ENCODE measurements at places on chromosomes 13 and 19. TPM values are rescaled to one million over a fixed set of nuclear protein-coding genes. Genes with fewer than 3 reads are reported as not detected.
A peak's percentile ranks its signal among the peaks of the same experiment; 100 is the strongest.

The COL5A3 gene
- polyA plus RNA-seq: 0.23 TPM

The ZNF317 gene
- polyA plus RNA-seq: 50.7 TPM

The TMC4 gene
- 0.38 TPM for polyA plus RNA-seq

The LILRA1 gene
- not detected for polyA plus RNA-seq

The IL4I1 gene
- polyA plus RNA-seq: 13.1 TPM

The PHF11 gene
- polyA plus RNA-seq: 92.6 TPM

The SACS gene
- 7.8 TPM for polyA plus RNA-seq

The ONECUT3 gene
- polyA plus RNA-seq: not detected

The SBK2 gene
- not detected for polyA plus RNA-seq

DNA sequence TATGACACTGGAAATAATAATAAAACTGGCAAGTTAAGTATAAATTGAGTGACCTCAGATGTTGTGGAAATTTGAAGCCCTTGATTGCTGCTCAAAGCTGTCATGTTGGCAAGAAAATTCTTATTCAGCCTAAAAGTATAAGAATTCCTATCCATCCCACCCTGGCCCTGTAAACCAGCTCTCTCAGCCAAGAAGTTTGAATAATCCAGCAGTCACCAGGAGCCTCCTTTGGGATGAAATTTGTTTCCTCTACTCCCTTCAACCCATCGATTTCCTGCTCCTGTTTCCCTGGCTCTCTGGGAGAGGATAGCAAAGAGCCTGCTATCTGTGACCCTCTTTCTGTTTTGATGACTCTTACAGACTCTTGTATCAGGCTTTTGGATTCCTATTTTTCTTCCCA is 169.3 kb downstream of the LHFPL6 start:
- H3K27me3 ChIP-seq: no peaks in the 10 kb centered on the region
- H3K36me3 ChIP-seq: no peaks in the 10 kb centered on the region
- H3K4me1 ChIP-seq: no peaks in the 10 kb centered on the region
- H3K4me3 ChIP-seq: no peak overlapping the region

- H3K27me3 ChIP-seq: no peaks in the 10 kb centered on the region
- no peaks in the 10 kb centered on the region for H3K36me3 ChIP-seq
- H3K4me3 ChIP-seq: no peak overlapping the region
Measured at GRCh38 chr13:70755456-70755855, 647.2 kb upstream of the KLHL1 start.

DNA sequence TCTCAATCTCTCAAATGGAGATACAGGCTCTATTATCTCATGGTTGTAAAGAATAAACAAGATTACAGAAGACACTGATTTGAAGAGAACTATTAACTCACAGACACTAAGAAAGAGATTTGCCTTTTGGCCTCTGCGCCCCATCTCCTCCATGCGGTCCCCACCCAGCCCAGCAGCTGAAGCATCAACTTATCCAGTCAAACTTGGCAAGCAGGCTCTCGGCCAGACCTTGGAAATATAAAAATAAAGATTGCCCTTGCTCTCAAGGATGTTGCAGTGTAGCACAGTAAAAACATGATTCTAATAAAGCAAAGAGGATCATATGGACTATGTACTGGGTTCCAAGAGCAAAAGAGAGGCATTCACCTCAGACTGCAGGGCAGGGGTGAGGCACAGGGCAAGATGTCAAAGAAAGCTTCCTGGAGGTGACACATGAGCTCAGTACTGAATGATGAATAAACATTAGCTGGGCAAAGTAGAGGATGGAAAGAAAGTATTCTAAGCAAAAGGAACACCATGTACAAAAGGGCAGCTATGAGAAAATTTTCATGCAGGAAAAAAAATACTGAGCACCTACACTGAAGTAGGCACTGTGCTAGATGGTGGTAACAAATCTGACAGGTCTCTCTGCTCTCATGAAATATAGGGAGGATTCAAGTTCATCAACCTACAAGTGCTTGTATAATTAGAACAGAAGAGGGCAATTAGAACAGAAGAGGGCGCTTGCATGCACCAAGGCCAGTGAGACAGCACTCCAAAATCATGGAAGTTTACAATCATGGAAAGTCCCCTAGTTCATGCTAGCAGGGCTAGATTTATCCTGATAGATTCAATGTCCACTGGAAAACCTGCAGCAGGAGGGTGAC is 85.0 kb downstream of the SACS start:
- no peaks in the 10 kb centered on the region for H3K27me3 ChIP-seq
- DNase-seq: no peak
- no peak overlapping the region for H3K27ac ChIP-seq

GRCh38 chr13:32150794-32151193 is 119.2 kb downstream of the FRY start:
- no peaks in the 10 kb centered on the region for H3K36me3 ChIP-seq
- no peak overlapping the region for H3K4me3 ChIP-seq
- no peak overlapping the region for H3K27ac ChIP-seq
- no peaks in the 10 kb centered on the region for H3K27me3 ChIP-seq
- DNase-seq: no peak

GRCh38 chr19:7294558-7295212 is 471 bp upstream of the INSR start:
- peak overlapping the region; percentile 15 for H3K4me3 ChIP-seq
- no peak overlapping the region for H3K27ac ChIP-seq
- H3K36me3 ChIP-seq: no peaks in the 10 kb centered on the region
- DNase-seq: no peak
- peaks cover 8% of the 10 kb centered on the region for H3K4me1 ChIP-seq

DNA sequence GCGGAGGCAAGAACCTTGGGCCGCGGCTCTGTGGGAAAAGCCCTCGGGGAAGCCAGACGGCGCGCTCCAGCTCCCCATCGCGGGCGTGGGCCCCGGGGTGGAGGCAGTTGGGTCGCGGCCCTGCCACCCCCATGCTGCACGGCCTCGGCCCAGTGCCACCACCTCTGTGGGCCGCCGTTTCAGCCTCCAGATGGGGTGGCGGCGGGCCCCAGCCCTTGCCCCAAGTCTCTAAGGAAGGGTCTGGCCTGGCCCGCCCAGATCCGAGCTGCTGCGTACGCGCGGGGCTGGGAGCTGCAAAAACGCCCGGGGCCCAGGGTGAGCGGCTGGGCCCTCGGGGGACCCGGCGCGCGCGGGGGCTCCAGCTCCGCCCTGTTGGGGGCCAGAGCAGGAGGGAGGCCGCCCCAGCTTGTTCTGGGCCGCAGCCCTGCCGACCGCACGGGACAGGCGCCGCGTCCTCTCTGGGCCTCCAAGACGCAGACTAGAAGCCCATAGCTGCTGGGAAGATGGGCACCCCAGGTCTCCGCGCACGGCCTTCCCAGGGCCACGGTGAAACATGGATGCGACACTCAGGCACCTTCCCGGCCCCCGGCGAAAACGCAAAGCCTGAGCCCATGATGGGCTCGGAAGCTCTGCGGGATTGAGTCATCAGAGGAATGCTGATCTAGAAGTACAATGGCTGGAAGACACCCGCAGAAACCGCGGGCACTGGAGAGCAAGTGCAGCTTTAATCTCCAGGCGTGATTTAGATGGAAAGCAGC is 110.1 kb downstream of the KCTD15 start:
- H3K4me3 ChIP-seq: no peak overlapping the region
- H3K27ac ChIP-seq: no peak overlapping the region
- DNase-seq: no peak
- peaks cover 5% of the 10 kb centered on the region for H3K4me1 ChIP-seq

DNA sequence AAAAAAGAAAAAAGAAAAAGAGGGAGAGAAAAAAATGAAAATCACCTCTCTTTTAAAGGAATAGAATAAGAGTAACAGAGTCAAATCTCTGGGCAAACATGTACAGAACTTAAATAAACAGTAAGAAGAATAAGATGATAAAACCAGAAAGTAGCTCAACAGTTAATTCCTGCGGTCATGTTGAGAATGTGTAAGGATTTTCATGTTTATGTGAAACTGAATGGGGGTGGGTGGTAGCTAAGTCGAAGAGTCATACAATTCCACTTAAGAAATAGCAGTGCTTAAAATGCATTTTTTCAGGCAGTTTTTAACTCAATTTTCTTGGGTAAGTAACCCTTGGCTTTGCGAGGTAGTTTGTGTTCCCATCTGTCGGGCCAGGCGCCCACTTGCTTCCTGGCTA is 60.9 kb downstream of the PEX11G start:
- no peaks in the 10 kb centered on the region for H3K27me3 ChIP-seq
- peaks cover 17% of the 10 kb centered on the region for H3K36me3 ChIP-seq
- H3K4me3 ChIP-seq: no peak overlapping the region
- DNase-seq: no peak

- no peak for DNase-seq
- peaks cover 17% of the 10 kb centered on the region for H3K27me3 ChIP-seq
- no peak overlapping the region for H3K4me3 ChIP-seq
- H3K27ac ChIP-seq: no peak overlapping the region
Measured at GRCh38 chr19:8151767-8152035, 2.3 kb upstream of the FBN3 start.

DNA sequence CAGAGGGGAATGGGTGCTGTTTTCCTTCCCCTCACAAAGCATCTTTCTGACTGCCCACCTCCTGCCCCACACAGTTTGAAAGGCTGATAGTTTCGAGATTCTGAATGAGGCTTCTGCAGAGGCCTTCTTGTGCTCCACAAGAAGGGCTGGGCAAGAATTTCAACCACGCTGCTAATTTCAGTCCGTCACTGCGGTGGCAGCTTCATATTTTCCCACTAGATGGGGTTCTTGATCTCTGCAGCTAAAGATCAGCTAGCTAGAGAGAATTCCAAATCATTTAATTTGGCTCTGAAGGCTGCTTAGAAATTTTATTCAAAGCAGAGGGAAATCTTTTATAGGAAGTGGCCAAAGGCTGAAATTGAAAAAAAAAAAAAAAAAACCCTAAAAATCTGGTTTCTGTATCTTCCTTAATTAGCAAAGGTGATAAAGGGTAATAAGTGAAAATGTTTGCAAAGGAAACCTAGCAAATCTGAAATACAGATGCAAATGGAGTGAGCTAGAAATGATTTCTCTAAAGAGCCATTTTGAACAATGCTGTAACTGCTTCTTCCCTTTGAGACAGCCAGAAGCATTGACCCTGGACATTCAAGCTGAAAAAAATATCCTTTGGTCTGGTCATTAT is 38.0 kb upstream of the C13orf42 start:
- no peak for DNase-seq
- no peaks in the 10 kb centered on the region for H3K36me3 ChIP-seq
- no peak overlapping the region for H3K4me3 ChIP-seq
- H3K27me3 ChIP-seq: no peaks in the 10 kb centered on the region
- H3K4me1 ChIP-seq: no peaks in the 10 kb centered on the region
- H3K27ac ChIP-seq: no peak overlapping the region

GRCh38 chr13:102960959-102961358 is 105.3 kb downstream of the SLC10A2 start:
- no peaks in the 10 kb centered on the region for H3K36me3 ChIP-seq
- H3K27ac ChIP-seq: no peak overlapping the region
- DNase-seq: no peak
- H3K4me3 ChIP-seq: no peak overlapping the region
- no peaks in the 10 kb centered on the region for H3K27me3 ChIP-seq

- H3K27ac ChIP-seq: no peak overlapping the region
- no peaks in the 10 kb centered on the region for H3K27me3 ChIP-seq
Measured at GRCh38 chr19:42466521-42467182, 23.9 kb upstream of the CXCL17 start.

DNA sequence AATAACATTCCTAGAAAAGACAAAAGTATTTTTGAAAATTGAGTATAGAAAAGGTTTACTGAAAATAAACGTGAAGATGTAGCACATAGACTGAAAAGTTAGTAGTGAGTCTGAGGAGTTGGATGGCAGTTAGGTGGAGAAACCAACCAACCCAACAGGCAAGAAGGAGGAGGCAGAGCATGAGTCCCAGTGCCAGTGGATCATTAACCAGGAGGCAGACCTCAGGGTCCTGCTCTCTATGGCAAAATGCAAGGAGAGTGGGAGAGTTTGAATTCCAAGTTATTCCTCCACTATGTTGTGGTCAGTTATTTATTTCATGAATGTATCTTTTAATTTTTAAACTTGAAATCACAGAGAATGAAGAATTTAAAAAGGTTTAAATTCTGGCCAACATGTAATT is 446.4 kb downstream of the GPC6 start:
- no peak overlapping the region for H3K27ac ChIP-seq
- no peaks in the 10 kb centered on the region for H3K4me1 ChIP-seq
- H3K4me3 ChIP-seq: no peak overlapping the region
- no peak for DNase-seq
- no peaks in the 10 kb centered on the region for H3K27me3 ChIP-seq

- peaks cover 34% of the 10 kb centered on the region for H3K27me3 ChIP-seq
- no peaks in the 10 kb centered on the region for H3K36me3 ChIP-seq
- H3K27ac ChIP-seq: no peak overlapping the region
- no peak overlapping the region for H3K4me3 ChIP-seq
- peaks cover 5% of the 10 kb centered on the region for H3K4me1 ChIP-seq
- DNase-seq: no peak
Measured at GRCh38 chr13:75480671-75481175, 1.2 kb downstream of the TBC1D4 start.

DNA sequence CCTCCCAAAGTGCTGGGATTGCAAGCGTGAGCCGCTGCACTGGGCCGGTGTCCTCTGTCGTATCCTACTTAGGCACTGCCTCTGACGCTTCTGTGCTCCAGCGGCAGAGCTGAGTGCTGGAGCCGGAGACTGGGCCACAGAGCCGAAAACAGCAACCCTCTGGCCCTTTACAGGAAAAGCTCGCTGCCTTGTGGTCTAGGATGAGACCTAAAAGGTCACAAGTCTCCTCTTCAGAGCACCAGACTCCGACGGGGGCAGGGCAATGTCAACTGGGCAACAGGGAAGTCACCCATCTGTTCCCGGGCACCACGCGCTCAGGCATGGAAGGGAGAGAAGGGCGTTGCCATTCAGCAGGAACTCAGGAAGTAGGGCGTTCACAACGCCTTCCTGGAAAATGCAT is 91.7 kb downstream of the GADD45B start:
- H3K27me3 ChIP-seq: no peaks in the 10 kb centered on the region
- no peak overlapping the region for H3K27ac ChIP-seq
- no peak for DNase-seq

GRCh38 chr19:18491995-18492953 is 29.6 kb downstream of the ELL start:
- no peaks in the 10 kb centered on the region for H3K27me3 ChIP-seq
- H3K4me3 ChIP-seq: no peak overlapping the region
- DNase-seq: no peak
- peak overlapping the region; percentile 2 for H3K27ac ChIP-seq

- peak overlapping the region; percentile 6 for H3K27ac ChIP-seq
- H3K4me3 ChIP-seq: no peak overlapping the region
- no peaks in the 10 kb centered on the region for H3K4me1 ChIP-seq
- H3K27me3 ChIP-seq: no peaks in the 10 kb centered on the region
- no peaks in the 10 kb centered on the region for H3K36me3 ChIP-seq
- no peak for DNase-seq
Measured at GRCh38 chr19:21694171-21694906, 73.0 kb downstream of the ZNF100 start.

DNA sequence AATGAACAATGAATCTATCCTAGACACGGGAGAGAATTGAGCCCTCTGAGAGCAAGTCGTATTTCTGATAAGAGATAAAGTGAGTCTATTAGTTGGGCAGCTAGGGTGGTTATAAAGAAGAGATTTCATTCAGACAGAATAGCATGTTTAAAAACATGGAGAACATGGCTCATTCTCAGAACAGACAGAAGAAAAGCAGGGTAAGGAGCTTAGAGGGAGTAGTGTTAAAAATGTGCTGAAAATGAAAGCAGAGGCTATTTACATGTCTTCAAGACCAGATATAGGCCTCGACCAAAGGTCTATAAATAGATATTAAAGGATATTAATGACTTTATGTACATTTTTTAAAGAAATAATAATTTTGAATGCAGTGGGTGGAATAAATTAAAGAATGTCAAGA is 149.5 kb downstream of the SLITRK1 start:
- H3K4me3 ChIP-seq: no peak overlapping the region
- no peaks in the 10 kb centered on the region for H3K36me3 ChIP-seq
- no peak for DNase-seq
- no peaks in the 10 kb centered on the region for H3K27me3 ChIP-seq

- H3K4me3 ChIP-seq: no peak overlapping the region
- H3K27me3 ChIP-seq: no peaks in the 10 kb centered on the region
- H3K36me3 ChIP-seq: no peaks in the 10 kb centered on the region
- H3K4me1 ChIP-seq: no peaks in the 10 kb centered on the region
Measured at GRCh38 chr19:13330285-13330684, 176.0 kb downstream of the CACNA1A start.
